ENCODE measurements at places on chromosomes 12 and 14.

GRCh38 chr12:24723759-24724158, 225.1 kb downstream of the BCAT1 start:
- no peak for DNase-seq

GRCh38 chr12:88549929-88550328, 30.3 kb downstream of the KITLG start:
- DNase-seq, result no peak

DNA sequence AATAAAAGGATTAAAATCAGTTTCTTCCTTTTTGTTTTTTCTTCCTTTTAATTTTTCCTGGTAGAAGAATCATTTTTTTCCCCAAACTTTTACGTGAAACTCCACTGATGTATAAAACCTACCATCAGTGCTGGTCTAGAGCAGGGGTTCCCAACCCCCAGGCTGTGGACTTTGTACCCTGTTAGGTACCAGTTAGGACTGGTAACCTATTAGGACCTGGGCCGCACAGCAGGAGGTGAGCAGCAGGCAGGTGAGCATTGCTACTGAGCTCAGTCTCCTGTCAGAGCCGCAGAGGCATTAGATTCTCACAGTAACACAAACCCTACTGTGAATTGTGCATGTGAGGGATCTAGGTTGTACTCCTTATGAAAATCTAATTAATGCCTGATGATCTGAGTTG, 10.1 kb downstream of the SMCO2 start:
- no peak for DNase-seq

DNA sequence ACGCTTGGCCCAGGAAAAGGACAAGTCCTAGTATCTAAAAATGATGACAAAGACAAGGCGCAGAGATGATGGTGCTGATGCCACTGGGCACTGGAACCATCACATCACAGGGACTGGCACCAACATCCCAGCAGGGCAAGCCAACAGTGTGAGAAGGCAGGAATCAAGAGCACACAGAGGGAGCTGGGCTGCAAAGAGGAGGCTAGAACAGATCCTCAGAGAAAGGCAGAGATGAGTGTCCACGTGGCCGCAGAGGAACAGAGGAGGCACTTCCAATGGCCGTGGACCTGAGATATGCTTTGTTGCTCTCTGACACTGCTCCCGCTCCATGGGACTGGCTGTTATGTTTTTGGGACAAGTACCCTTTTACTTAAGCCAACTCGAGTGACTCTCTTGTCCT, 17.9 kb downstream of the FOXN3 start:
- no peak for DNase-seq

DNA sequence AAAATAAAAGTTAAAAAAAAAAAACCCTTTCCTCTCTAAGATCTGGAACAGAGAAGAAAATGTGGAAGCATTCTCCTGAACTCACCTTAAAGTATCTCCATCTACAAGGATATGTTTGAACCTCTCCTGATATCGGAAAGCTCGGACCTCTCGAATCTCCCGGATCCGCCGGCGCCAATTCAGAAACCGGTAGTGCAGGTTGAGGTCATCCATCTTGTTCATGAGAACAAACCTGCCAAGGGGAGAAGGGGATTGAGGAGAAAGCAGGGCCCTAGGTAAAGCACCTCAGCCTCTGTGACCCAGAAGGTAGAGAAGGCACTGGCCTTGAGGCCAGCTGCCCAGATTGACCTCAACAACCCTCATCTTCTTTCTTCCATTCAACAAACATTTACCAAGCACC, 2.2 kb downstream of the SPRYD3 start:
- DNase-seq, result no peak

DNA sequence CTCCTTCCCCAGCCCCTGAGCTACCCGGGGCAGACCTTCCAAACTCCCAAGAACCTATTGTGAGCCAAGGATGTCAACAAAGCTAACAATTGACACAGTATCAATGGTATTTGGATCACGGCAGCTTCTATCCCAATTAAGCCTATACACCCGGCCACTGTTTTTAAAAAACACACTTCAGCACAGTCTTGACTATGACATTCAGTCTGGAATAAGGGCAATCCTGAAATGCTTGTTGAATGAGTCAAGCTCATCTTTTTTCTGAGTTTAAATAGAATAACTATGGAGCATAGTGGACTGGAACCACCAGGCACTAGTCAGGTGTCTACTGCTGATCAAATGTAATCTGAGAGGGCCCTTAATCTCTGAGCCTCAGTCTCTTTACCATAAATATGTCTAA, 5.7 kb downstream of the DENND5B start:
- DNase-seq, result no peak

- no peak for DNase-seq
These were observed 73.8 kb upstream of the ANKS1B start for GRCh38 chr12:100058482-100059029.

DNA sequence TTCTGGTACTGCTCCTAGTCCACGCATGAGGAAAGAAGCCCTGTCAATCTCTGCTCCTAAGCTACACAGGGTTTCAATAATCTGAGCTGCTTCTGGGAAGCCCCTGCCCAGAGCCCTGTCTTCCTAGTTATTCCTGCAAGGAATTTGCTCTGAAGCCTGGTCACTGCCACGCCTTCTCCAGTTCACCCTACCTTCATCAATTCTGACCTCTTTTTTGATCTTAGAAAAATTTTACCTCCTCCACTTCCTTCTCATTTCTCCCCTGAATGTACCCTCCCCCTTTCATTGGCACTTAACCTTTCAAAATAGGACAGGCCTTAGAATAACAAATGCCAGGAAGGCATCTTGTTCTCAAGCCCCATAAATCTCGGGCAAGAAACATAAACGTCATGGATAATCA, 14.9 kb upstream of the LRRK2 start:
- no peak for DNase-seq

GRCh38 chr14:60249321-60250256, 568 bp downstream of the PPM1A start:
- peak; percentile 61 for DNase-seq

- DNase-seq, result no peak
These were observed 33.2 kb upstream of the RAD51AP1 start for GRCh38 chr12:4505376-4505986.

GRCh38 chr12:32482226-32482625, 82.9 kb downstream of the FGD4 start:
- peak; percentile 92 for DNase-seq

DNA sequence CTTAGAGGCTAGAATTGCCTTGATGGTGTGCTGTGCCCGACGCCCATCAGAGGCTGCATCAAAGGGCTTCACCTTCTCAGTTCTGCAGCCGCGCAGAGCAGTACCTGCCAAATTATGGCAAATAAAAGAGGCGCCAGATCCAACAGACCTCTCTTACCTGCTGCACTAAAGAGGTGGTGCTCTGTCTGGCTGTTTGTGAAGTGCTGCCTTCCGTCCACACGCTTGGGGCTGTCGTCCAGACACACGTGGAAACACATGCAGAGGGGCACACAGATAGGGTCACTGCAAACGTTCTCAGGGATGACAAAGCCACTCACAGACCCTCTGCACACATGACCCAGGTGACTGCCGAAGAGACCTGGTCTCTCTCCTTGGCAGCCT, 617.5 kb downstream of the VRK1 start:
- no peak for DNase-seq

Data from inflammatory macrophage (primary cell).